ENCODE measurements at places on chromosomes 2 and 18.

DNA sequence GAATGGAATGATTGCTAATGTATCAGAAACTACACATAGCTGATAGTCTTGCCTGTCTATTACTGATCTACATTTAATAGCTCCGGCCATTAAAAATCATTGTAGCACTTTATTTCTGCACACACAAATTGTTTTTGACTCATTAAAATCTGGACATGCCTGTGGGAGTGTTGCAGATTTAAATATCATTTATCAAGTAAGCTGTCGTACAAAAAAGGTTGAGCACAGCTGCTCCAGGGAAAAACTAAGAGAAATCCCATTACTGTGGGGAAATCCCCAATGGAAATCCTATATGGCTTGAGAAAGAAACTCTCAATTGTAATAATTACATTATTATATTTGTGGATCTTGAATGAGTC lies 99.6 kb upstream of the CERS6 start:
- no peak for DNase-seq

GRCh38 chr2:172234716-172235691 lies 132.3 kb upstream of the DLX2 start:
- DNase-seq, result peak; percentile 38

- DNase-seq, result no peak
Observed at GRCh38 chr2:151262629-151263028, 966 bp upstream of the RBM43 start.

DNA sequence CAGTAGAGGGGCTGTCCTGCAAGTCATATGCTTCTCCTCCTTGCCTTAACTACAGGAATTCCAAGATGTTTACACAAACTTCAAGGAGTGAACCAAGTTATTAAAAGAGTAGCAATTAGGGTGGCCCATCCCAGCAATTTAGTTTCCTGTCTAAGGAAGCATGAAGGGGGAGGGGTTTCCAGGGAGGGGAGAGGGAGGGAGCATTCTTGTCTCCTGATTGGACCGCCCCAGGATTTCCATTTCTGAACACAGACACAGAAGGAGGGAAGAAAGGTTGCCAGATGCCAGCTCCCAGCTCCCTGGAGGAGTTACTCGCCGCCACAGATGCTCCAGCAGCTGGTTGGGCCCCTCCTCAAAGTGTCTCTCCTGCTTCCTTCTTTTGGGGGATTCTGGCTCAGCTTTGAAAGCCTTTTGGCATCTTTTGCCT lies 107.6 kb downstream of the TRIB2 start:
- no peak for DNase-seq

DNA sequence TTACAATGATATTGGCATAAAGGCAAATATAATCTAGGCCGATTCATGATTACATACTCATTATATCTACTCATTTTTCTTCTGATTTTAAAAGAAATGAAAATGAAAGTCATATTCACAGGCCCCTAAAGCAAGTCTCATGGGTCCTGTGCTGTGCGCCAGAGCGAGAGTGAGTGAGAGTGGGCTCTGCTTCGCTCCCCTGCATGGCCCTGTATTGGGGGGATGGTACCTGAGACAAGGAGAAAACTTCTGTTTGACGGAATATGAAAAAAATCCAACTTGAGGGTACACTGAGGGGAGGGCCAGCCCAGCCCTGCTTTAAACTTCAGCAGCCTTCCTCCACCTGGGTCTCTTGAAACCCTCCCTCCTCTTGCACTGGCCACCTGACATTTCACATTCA lies 81.4 kb upstream of the RGPD5 start:
- DNase-seq, result no peak

GRCh38 chr2:129400826-129401225 lies 578.6 kb upstream of the RAB6C start:
- DNase-seq, result no peak

- DNase-seq, result no peak
Observed at GRCh38 chr2:210839450-210839849, 283.1 kb downstream of the CPS1 start.

DNA sequence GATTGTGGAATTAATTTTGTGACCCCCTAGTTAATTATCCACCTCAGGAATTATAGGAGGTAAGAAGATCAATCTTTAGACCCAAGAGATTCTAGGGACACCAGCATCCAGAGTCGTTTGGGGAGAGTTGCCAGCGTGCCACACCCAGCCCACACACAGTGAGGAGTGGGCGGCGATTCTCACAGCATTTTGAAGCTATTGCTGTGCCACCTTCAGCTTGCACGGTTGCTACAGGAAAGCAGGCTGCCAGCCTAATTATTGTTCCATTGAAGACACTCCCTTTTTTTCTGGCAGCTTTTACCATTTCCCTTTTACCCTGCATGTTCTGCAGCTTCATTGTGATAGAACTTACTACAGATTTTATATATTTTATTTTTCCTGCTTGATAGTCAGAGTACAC lies 13.1 kb upstream of the MYL12A start:
- DNase-seq, result no peak

DNA sequence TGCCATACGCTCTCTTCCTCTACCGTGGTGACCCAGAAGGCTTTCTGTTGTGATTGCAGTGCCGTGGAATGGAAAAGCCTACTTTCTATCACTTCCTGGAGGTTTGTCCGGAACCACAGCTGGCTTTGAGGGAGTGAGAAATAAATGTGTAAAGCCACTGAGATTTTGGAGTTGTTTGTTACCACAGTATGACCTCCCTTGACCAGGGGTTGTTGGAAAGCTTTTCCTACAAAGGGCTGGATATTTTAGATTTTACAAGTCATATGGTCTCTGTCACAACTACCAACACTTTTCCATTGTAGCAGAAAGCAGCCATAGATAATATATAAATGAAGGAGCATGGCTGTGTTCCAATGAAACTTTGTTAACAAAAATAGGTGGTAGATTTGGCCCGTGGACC lies 70.3 kb downstream of the VAPA start:
- DNase-seq, result no peak

DNA sequence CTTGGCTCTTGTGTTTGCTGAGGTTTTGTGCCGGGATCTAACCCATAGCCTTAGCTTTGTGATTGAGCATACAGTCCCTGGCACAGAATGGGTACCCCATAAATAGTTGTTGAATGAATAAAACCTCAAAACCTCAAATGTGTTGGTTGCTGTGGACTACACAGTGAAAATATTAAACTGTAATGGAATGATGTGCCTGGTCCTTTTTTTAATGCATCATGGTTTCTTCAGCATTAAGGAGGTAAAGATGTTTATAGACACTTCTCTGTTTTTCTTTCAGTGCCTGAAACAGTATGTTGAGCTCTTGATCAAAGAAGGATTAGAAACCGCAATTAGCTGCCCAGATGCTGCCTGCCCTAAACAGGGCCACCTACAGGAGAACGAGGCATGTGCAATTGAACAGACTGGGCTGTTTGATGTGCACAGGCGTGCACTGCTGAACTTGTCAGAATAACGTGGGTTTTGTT lies 97.0 kb downstream of the RNF144A start:
- peak; percentile 17 for DNase-seq

DNA sequence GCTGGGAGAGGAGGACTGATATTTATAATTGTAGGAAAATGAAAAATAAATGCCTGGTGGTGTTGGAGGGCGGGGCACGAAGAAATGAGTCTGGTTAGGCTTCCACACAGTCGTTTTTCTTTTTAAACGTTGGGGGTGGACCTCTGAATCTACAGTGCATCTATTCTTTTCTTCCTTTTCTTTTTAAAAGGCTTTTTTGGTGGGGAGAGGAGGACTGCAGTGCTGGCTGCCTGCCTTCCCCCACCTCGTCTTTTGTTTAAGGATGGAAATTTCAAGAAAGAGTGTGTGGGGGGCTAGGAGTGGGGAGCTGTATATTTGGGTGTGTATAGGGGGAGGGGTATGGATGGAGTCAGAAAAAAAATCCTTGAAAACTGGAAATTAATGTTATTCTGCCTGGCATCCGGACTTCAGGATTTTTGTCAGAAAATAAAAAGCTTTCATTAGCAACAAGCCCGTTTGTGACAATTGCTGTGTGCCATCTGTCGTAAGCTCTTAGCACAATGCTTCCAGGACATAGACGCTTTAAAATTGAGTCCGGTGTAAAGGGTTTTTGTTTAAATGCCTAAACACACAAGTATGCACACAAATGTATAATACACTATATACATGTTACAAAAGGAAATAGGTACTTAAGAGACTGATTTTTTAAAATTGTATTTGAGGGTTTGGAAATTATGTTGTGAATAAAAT lies 1.1 kb downstream of the MAP2 start:
- DNase-seq, result no peak

GRCh38 chr2:182625814-182626213 lies 90.2 kb upstream of the DNAJC10 start:
- DNase-seq, result no peak

GRCh38 chr2:98487806-98488189 lies 43.1 kb downstream of the INPP4A start:
- DNase-seq, result peak; percentile 51

DNA sequence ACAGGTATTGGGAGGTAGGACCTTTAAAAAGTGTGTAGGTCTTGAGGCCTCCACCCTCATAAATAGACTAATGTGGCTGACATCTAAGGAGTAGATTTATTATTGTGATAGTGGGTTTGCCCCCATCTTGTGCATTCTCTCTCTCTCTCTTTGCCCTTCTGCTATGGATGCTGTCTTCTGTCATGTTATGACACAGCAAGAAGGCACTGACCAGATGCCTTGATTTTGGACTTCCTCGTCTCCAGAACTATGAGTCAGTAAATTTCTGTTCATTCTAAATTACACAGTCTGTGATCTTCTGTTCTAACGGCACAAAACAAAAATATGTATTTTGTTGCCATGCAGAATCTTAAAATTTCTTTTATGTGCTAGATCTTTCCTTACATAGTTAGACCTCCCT lies 66.9 kb downstream of the ATAD2B start:
- DNase-seq, result no peak

- no peak for DNase-seq
Observed at GRCh38 chr18:66603941-66604627, at the start of gene CDH19. Gene CDH19 (minus strand): TSS chr18:66604090. CDS start chr18:66572204, 31,886 bp downstream.
